ENCODE measurements at places on chromosomes 13 and 19. TPM values are rescaled to one million over a fixed set of nuclear protein-coding genes. Genes with fewer than 3 reads are reported as not detected.
A peak's percentile ranks its signal among the peaks of the same experiment; 100 is the strongest.

Gene CEACAM6
- 0.29 TPM for total RNA-seq

Gene PABPC3
- 0.18 TPM for total RNA-seq

Gene CACNG6
- total RNA-seq, result not detected

Gene APOC4
- total RNA-seq, result not detected

Gene CEACAM1
- 0.16 TPM for total RNA-seq

Gene KCNN1
- 4.7 TPM for total RNA-seq

Gene BBC3
- 30.7 TPM for total RNA-seq

Gene SPART
- 33.7 TPM for total RNA-seq

Gene NRTN
- total RNA-seq, result 7.8 TPM

Gene CCDC122
- not detected for total RNA-seq

Gene GRIK5
- total RNA-seq, result 0.58 TPM

- no peak for DNase-seq
These were observed 931.0 kb upstream of the MIR17HG start for GRCh38 chr13:90416519-90416918.

DNA sequence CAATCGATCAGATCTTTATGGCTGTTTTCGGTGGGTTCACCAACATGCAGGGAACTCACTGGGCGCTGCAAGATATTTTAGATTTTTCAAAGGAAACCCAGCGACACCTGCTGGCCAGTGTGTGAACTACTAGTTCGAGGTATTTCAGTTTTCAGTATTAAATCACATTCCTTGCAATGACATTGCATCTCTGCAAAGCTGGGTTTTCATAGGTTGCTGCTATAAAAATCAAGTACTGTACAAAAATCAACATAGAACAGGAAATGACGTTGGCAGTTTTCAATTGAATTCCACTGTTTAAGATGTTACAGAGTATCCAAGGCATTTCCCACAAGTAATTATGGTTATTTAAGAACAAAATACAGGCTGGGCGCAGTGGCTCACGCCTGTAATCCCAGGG is 17.6 kb downstream of the LIG1 start:
- DNase-seq, result peak; percentile 60

GRCh38 chr19:51181913-51182419 is 39.9 kb downstream of the SIGLEC7 start:
- DNase-seq, result no peak

DNA sequence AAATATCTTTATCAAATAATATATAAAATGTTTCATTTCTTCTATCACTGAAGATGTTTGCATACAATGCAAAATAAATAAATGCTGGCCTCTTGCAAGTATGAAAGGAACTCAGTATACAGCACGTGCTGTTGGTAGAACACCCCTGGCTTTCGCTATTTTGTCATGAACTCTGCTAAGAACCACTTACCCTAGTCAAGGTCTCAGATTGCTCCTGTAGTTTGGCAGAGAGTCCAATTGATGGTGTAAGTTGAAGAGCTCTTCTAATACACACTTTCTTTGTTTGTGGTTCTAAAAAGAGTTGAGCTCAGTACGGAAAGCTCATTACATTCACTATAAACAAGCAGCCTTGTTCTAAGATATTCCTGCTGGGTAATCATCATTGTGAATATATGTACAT is 1258.9 kb downstream of the EFNB2 start:
- no peak for DNase-seq

DNA sequence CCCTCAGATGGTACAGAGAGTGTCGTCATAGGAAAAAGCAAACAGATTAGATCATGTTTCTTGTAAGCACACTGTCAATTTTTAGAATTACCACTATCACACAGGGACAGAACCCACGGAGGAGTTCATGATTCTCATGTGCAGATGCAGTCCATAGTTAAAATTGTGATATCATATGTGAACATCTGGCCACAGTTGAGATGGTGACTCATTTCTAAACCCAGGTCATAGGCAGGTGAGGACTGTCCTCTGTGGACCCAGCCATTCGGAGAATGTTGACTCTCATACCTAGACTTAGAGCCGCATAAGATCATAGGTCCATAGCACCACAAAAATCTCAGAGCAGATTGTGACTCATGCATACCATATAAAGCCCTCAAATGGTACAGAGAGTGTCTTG is 17.8 kb upstream of the ZNF730 start:
- DNase-seq, result no peak

DNA sequence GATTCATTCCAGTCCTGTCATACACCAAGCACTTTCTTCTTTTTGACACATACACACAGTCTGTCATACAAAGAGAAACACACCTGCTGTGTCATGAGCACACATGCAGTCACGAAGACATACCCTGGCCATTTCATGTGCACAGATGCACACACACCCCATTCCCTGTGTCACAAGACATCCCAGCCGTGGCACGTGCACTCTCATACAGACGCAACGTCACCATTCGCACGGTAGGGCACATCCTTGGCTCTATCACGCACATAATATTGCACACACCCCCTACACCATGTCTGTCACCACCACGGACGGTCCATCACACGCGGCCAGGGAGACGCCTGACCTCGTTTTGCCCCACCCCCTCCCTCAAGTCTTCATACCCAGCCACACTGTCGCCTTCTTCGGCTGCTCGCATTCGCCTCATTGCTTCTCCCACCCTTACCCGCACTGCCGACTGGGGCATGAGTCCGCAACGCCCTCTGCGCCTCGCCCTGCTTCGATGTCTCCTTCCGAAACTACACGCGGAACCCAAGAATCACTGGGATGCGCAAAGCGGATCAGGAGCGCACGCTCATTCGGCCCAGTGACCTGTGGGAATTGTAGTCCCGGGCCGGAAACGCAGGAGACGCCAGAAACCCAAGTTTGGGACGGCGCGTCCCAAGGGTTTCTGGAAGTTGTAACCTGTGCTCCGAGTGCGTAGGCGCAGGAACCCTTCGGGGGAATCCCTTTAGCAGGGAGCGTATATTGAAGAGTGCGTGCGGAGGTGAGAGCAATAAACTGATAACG is 6.8 kb upstream of the ZNF283 start:
- DNase-seq, result no peak

GRCh38 chr13:66994097-66994496 is 236.0 kb downstream of the PCDH9 start:
- DNase-seq, result peak; percentile 31

DNA sequence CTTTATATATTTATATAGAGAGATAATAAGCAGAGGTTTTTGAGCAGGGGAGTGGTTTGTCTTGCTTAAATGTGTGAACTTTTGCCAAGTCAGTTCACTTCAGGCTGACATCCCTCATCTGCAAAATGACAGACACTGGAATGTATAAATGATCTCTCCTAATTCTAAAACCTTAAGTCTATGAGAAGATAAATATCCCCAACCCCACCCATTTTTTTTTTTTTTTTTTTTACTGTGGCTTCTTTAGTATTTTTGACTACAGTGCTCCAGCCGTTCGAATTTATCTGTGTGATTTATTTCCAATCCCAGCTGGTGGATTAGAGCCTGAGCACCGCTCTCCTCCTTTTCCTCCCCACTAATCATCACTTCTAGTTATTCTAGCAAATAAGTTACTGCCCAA is 234.8 kb downstream of the DACH1 start:
- no peak for DNase-seq

DNA sequence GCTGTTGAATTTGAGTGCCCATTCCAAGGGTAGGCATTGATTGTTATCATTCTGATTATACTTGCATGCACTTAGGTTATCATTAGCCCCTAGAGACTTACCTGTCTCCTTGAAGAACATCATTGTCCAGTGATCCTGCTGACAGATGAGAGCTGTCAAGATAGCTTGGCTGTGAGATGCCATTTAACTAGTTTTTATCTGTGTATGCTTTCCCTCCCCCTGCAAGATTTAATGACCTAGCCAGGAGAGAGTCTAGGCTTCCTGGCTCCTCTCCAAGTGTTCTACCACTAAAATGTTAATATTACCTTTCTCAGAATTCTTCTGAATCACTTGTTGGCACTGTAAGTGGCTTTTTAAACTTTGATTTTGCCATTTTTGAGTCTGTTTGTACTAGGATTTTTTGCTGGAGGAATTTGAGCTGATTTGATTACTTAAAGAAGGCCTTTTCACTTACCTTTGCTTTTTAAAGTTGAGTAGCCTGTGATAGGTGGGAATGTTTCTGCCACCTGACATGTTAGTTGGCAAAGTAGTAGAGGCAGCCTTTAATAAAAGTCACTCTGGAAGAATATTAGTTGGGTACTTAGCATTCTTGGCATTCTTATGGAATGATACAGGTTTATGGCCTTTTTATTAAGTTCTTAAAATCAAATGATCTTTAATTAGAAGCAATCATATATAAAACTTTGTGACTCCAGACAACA is 41.1 kb downstream of the ARHGAP35 start:
- DNase-seq, result no peak

DNA sequence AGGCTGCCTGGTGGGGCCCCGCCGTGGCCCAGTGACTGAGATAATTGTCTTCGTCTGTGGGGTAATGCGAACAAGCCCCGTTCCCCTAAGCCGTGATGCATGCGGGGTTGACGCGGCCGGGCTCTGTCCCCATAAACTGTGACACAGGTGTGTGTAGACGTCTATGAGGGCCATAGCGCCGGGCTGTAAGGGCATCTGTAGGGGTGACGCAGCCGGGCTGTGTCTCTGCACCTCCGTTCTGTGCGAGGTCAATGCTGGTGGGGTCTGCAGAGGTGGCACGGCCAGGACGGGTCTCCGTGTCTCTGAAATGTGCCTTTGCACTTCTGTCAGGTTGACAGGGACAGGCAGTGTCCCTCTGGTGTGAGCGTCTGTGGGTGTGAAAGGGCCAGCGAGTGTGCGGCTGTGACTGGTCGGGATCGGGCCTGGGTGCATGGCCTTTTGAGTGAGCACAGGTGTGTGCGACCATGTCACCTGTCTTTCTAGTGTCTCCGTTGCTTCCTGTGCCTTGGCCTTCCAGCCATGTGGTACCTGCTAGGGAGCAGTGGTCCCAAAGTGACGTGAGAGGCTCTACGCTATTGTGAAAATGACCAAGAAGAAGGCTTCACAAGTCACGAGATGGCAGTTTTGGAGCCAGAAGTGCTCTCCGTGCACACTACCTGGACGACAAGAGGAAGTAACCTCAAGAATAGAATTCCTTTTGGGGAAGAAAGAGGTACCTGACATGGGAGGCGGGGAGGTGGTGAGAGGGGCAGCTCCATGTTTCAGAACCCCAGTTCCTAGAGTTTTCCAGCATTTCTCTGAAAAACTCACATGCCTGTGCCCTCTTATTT is 16.4 kb upstream of the ZNF331 start:
- no peak for DNase-seq

GRCh38 chr13:39765801-39766463 is 110.5 kb downstream of the COG6 start:
- no peak for DNase-seq

GRCh38 chr19:16446108-16446723 is 25.6 kb downstream of the EPS15L1 start:
- no peak for DNase-seq

DNA sequence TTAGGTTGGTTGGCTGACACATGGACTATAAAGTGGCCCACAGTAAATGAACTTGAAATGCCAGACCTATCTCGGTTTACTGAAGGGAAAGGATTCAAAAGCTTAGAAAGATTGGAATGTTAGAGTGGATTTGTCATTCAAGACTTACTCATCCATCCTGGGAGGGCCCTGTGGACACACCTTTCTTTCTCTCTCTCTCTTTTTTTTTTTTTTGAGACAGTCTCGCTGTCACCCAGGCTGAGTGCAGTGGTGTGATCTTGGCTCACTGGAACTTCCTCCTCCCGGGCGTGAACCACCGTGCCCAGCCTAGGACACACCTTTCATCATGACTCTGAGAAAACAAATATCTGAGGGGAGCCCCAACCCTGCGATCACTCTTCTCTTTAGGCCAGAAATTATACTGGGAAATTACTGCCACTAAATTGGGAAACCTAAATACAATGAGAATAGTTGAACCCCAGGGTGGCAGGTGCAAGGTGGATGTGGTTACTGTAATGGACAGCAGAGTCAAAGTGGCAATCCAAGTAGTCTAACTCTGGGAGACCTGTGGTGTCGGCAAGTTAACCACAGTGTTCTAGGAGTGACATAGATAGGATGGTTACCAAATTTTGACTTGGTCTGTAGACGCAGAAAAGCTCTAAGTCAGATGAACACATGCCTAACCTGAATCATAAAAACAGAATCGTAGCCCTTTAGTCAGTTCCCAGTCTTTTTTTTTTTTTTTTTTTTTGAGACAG is 47.1 kb upstream of the ZMYM5 start:
- no peak for DNase-seq

DNA sequence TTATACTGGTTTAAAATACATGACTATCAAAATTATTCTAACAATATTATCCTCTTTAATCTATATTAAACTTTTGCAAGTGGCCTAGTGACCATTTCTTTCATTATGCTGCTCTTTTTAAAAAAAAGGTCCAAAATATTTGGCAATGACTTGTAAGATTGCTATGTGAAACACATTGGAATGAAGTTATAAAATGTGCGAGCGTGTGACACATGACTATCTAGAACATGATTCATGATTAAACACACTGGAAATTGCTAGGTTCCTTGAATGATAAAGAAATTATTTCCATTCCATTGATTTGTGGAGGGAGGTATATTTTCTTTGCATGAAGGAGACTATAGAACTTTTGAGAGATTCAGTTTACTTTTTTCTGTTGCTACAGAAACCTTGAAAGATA is 739.1 kb downstream of the DIAPH3 start:
- DNase-seq, result no peak

GRCh38 chr13:67515895-67516294 is 285.8 kb upstream of the PCDH9 start:
- no peak for DNase-seq

DNA sequence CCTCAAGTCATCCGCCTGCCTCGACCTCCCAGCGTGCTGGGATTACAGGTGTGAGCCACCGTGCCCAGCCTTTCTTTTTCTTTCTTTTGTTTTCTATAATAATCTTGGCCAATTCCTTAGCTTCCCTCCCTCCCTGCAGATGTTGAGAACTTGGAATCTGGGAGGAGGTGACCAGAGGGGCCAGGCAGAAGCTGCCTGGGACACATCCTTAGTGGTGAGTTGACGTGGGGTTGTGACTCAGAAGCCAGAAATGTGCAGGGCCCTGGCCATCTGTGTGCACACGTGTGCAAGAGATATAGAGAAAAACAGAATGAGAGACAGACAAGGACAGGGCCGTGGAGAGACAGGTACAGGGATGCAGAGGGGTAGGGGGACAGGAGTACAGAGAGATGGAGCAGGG is 154.3 kb downstream of the SIPA1L3 start:
- DNase-seq, result no peak

- no peak for DNase-seq
These were observed 124.5 kb upstream of the CSNK1A1L start for GRCh38 chr13:37229931-37230330.

DNA sequence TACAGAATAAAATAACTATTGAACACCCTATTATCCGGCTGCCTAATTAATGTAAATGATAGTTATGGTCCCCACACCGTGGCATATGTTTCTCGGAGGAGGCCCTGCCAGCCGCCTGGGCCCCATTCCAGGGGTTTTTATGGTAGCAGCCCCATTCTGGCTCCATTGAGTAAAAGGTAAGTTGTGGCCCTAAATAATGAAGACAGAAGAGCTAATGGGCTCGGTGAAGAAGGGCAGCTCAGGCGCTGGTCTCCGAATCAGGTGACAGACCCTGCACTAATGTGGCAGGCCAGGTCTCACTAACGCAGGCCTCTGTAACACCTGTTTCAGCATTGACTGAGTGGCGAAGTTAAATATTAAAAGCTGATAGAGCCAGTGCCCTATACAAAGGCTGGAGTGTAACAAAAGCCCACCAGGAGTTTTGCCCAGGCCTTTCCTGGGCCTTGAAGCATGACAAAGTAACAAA is 19.1 kb downstream of the POP4 start:
- DNase-seq, result no peak

GRCh38 chr19:7004313-7004931 is 16.8 kb downstream of the MBD3L2B start:
- DNase-seq, result peak; percentile 20
